ENCODE measurements at places on chromosomes 11 and 22.

GRCh38 chr11:117195761-117196160, 3.4 kb upstream of the TAGLN start:
- ATAC-seq, result no peak

DNA sequence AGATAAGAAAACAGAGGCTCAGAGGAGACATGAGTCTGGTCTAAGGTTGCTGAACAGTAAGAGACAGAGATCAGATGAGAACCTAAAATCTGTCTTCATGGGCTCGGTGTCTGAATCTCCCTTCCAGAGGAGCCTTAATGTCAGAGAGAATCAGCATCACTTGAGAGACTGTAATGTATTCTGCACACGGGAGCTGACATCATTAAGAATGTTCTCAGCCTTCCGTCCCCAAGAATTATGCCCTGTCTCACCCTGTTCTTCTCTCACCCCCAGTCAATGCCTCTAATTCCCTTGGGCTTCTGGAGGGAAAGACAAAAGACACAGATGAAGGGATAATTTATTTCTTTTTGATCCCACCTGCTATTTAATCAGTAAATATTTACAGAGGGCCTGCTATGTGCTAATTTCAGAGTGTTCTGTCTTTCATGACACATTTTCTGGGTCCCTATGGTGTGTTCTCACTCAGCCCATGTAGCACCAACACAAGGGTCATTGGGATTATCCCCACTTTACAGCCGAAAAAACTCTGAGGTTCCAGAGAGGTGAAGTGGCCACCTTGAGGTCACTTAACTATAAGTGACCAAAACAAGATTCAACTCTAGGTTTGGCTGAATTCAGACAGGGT, 61.8 kb downstream of the CD82 start:
- no peak for ATAC-seq

- ATAC-seq, result no peak
These were observed 70.5 kb upstream of the NNMT start for GRCh38 chr11:114225661-114226060.

GRCh38 chr11:1781593-1781975, 17.9 kb upstream of the CTSD start:
- ATAC-seq, result no peak

DNA sequence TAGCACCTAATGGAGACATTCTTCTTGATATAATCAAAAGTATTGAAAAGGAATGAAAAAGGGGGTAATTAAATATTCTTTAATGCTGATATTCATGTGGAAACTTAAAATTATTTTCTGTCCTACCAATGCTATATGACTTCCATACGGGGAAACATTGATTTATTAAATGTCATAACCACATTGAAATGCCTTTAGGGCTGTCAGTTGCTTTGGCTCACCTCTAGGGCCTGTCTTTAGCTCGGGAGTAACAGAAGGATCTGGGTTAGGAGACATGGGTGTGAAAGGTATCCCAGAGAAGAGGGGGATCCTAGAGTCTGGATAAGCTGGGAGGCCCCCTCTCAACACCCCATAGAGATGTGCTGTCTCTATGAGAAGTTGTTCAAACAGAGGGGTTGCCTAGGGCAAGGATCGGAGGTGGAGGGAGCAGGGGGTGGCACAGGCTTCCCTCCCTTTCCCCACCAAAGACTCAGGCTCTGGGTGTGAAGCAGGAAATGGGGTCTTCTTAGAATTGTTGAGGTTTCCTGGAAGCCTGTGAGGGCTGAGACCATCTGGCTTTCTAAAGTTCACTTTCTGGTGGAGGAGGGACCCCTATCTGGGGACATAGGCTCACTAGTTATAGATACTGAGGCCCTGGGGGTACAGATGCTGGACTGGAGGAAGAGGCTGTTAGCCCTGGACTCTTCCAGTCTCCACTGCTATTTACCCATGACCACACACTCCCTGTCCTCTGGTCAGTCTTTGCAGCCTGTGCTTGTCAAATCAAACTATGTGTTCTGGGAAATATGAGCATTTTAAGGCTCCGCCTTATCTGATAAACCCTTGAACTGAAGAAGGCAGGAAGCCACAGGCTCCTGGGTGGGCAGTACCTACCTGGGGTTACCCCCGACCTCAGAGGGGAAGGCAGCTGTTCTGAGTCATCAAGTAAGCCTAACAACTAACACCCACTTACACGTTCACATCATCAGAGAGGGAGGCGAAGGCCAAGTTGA, 55.8 kb upstream of the RRAS2 start:
- peak; percentile 99 for ATAC-seq

DNA sequence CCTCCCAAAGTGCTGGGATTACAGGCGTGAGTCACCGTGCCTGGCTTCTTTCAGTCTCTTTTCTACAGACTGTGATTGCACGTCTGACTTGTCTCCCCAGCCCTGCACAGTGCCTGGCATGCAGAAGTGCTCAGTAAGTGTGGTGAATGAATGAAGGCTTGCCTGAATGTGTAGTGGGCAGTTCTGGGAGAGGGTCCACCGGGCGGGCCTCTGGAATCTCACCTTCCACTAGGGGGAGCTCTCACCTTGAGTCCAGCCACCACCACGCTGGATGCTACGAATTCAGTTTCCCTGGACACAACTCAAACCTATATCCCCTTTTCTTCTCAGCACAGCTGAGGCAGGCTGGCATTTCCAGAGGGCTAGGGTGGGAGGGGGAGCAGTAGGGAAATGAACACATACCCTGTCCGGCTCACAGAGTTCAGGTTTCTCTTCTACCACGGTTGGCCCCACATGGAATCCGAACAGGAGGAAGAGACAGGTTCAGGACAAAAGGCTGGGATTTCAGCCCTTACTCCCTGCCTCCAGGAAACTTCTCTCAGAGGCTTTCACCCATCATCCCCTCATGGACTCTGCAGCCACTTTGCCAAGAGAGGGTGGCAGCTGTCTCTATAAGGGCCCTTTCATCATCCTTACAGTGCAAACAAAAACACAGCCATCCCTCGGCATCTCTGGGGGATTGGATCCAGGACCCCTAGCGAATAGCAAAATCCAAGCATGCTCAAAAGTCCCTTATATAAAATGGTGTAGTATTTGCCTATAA, 86.8 kb downstream of the NECTIN1 start:
- peak; percentile 15 for ATAC-seq

DNA sequence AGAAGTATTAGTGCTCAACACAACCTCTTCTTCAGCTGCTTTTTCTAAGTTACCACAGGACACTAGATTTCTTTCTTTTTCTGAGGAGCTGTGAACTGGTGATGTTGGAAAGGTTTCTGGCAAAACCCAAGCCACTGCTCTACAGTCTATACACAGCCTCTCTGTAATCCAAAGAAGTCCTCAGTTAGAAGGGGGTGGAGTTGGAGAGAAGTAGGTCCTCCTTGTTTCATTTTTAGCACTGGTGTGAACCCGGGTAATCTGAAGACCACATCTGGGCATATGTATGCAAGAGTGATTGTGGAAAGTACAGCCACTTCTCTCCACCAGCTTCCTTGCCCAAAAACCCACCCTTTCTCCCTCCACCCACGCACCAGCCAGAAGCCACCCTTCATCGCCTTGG, 1168.1 kb downstream of the LRRC4C start:
- no peak for ATAC-seq

- ATAC-seq, result peak; percentile 70
These were observed 61.1 kb upstream of the CD44 start for GRCh38 chr11:35077709-35078469.

- no peak for ATAC-seq
These were observed 89.7 kb downstream of the SPON1 start for GRCh38 chr11:14052198-14052597.

- ATAC-seq, result no peak
These were observed 37.5 kb downstream of the EHF start for GRCh38 chr11:34658071-34659015.

DNA sequence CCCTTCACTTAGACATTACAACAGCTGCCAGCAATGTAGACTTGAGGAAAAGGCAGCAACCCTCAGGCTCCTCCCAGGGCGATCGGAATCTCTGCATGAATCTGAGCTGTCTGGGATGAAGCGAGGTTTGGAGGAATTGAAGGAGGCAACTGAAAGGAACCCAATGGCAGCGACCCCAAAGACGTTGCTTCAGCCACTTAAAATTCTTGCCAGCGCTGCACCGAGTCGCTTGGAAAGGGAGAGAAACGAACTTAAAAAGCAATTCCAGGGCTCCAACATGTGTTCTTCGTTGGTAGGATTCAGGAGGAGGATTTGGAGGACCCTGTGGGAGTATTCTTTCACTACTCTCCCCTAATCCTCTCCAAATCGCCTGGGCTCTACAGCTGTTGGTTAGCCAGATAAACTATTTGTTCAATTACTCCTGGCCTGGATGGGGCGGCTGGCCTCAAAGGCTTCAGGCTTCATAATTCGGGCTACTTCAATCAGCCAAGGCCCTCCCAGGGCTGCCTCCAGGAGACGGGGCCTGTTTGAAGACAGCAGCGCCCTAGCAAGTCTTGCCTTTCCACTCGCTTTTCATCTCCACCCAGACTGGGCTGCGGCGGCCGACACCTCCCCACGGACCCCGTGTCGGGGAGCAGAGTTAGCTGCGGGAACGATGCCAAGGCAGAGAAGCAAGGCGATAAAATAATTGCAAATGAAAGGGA, 72.4 kb upstream of the TMEM45B start:
- no peak for ATAC-seq

GRCh38 chr22:25514436-25515180, 49.9 kb upstream of the GRK3 start:
- no peak for ATAC-seq

DNA sequence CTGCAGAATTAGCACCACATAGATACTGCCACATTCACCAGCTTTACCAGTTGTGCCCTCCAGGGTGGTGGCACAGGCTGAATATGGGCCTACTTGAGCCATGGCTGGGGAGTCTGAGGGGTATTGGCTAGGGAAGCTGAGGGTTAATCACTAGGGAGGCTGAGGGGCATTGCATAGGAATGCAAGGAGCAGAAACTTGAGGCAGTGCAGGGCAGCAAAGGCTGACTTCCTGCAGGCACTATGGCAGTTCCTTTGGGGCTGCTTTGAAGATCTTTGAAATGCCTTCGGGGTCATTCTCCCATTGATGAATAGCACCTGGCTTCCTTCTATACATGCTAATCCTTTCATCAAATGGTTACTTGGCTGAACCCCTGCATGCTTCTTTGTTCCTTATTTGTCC, 171.5 kb downstream of the RCN1 start:
- no peak for ATAC-seq

DNA sequence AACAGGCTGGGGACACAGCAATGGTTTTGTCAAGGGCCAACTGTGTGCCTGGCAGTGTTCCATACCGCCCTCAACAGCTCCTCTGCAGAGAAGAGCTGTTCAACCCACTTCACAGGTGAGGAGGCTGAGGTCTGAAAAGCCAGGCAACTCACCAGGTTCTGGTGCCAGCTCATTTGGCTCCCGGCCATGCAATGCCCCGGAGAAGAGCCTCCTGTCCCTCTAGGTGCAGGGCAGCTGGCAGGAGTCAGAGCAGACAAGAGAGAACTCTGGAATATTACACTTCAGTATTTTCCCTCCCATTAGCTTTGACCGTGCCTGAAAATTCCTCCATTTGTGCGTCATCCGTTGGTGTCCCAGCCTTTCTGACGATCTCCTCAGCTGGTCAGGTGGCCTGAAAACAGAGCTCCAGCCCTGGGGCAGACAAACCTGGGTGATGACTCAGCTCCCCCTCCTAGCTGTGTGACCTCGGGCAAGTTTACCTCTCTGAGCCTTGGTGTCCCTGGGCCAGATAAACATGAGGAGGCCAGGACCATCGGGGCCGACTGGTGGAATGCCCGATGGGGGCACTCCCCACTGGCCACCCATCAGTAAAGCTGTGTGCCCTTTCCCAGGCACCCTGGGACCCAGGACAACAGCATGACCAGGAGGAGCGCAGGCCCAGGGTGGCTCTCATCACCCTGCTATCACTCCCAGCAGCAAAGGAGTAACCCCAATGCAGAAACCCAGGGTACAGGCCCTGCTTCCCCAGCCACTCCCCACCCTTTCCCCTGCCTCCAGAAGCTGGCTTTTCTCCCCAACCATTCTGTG, 9.6 kb upstream of the C1QTNF6 start:
- no peak for ATAC-seq

GRCh38 chr11:118957549-118957948, 1.5 kb downstream of the UPK2 start:
- no peak for ATAC-seq

DNA sequence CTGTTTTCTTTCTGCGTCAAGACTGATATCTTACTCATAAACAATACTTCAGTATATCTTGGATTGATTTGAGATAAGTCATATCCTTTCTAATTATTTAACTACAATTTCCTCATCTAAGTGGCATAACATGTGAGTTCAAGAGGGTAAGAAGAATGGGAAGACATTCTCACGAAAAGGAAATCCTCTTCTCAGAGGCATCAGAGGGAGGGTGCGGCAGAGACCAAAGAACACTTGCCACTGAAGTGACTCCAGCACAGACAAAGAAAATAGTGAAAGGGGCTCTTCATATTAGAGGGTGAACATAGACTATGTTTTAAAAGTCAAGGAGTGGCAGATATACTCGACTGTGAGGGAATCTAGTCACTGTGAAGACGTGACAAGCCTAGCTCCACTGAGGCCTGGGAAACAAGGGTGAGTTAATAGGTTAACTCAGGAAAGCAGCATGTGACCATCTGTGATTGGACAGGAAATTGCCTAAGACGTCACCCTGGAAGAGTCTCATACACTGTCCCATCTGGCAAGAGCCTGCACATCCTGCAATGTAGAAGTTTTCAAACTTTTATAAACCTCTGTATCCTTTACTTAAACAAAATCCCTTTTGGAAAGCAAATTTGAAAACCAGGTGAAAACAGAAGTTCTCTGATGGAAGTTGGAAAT, 1.9 kb upstream of the MMP1 start:
- ATAC-seq, result no peak

DNA sequence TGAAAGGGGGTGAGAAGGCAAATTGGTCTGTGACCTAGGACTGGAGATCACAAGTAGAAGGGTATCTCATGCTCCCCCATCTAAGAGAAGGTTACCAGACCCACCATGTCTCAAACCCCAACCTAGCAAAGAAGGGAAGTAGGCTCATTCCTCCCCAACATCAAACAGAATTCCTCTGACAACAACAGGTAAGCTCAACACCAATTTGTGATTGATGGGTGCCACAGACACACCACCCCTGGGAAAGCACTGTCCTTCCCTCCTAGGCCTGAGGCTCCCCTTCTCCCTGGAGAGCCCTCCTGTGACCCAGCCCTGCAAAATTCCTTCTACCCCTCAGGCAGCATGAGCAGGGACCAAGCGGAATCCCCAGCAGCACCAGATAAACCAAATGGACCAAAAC, 154.3 kb downstream of the BUD13 start:
- no peak for ATAC-seq

- no peak for ATAC-seq
These were observed 765 bp downstream of the ZFPL1 start for GRCh38 chr11:65084598-65085375.

GRCh38 chr11:1326435-1327063, 17.1 kb upstream of the TOLLIP start:
- peak; percentile 44 for ATAC-seq

- no peak for ATAC-seq
These were observed 184.5 kb upstream of the CHORDC1 start for GRCh38 chr11:90407350-90407749.
